ENCODE measurements at places on chromosomes 11 and 22.

- peak; percentile 61 for DNase-seq
Measured at GRCh38 chr11:67416416-67417335, 1.2 kb downstream of the CARNS1 start.

GRCh38 chr22:22082229-22082835 lies 99.7 kb upstream of the TOP3B start:
- no peak for DNase-seq

- peak; percentile 14 for DNase-seq
Measured at GRCh38 chr22:43014316-43014868, 557 bp downstream of the PACSIN2 start.

- DNase-seq = no peak
Measured at GRCh38 chr11:45798793-45799441, 6.0 kb upstream of the SLC35C1 start.

- no peak for DNase-seq
Measured at GRCh38 chr11:14803846-14804245, 88.2 kb downstream of the CYP2R1 start.

DNA sequence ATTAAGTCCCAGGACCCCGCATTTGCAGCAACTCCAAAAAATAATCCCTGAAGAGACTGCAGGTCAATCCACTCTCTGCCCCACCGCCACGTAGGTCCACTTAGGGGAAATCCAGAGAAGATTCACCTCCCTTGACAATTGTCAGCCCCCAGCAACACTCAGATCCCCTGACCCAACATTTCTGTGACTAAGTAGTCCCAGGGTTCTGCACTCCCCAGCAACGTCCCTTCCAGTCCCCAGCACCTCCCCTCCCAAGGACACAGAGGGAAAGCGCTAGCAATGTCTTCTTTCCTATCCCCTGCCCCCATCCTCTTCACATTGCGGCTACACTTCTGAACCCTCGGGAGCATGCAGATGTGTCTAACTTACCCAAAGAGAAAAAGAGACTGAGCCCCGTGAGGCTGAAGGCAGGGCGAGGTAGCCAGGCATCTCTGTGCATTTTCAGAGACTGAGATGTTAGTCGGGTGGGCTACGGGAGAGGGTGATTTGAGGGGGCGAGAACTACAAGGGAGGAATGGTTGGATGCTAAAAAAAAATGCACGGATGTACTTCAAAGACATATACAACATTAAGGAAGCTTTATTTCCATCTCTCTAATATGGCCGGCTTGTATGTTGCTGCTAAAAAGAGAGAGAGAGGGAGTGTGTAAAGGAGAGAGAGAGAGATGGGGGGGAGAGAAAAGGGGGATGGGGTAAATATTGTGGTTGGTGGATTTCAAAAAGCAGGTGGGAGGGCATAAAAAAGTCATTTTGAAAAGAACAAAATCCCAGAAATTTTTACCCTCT lies at the start of gene SCN2B:
Gene SCN2B (minus strand): TSS at position 647 of the 785 bp plus-strand sequence. CDS start 208 bp downstream, at position 439.
- no peak for DNase-seq

- DNase-seq = no peak
Measured at GRCh38 chr11:206526-207207, 532 bp downstream of the BET1L start.

- no peak for DNase-seq
Measured at GRCh38 chr11:34252651-34253050, 105.2 kb downstream of the ABTB2 start.

- DNase-seq = no peak
Measured at GRCh38 chr11:94767701-94768601, at the start of gene AMOTL1. TSS of gene AMOTL1 (plus strand) at chr11:94768356. CDS start at chr11:94768512, 156 bp downstream.

DNA sequence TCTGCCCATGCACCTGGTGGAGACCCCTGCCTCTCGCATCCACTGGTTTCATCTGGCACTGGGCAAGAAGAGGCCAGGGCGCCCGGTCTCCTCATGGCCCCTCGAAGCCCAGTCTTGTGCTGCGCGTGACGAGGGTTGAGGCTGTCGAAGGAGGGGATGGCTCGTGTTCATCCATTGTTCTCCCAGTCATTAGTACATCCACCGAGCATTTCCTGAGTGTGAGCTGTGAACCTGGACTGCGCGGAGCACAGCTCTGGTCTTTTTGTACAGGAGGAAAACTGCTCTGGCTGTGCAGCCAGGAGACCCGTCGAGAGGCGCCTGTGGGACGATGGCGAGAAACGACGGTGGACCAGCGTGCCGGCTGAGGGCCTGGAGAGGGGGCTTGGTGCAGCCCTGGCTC lies 6.8 kb downstream of the CACNA1I start:
- no peak for DNase-seq

GRCh38 chr11:35598254-35599125 lies 19.8 kb upstream of the FJX1 start:
- DNase-seq = no peak

- no peak for DNase-seq
Measured at GRCh38 chr11:84437071-84437980, 1151.2 kb upstream of the CCDC90B start.

GRCh38 chr11:96396637-96397036 lies 6.8 kb downstream of the JRKL start:
- no peak for DNase-seq

GRCh38 chr11:108512708-108513107 lies 14.5 kb upstream of the POGLUT3 start:
- no peak for DNase-seq

DNA sequence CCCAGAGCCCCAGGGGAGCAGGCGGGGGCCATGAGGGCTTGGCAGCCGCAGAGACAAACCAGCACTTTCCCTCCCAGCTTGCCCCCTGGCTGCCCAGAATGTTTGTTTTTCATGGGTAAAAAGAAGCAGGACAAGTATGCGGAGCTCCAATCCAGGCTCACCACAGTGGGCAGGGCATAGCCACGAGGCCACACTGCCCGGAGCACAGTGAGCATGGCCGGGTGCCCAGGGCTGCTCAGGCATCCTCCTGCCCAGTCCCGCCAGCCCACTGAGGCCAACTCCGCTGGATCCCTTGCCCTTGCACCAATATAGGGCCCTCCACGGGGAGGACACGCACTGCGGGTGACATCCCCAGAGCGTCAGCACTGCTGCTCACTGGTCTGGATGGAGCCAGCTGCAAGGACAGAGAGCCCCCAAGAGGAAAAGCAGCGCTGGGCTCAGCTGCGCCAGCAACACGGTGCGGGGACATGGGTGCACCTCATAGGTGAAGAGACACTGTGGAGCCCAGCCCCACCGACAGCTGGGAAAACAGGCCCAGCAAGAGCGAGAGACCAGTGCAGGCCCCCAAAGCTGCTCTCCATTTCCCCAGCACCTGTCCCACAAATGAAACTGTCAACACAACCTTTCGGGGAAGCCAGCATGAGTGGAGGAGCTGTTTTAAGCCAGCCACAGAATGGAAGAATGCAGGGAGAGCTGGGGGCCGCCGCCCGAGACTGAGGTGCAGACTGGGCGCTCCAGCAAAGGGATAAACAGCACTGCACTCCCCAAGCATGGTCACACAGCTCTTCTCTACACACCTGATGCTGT lies 24.8 kb downstream of the ARVCF start:
- no peak for DNase-seq

DNA sequence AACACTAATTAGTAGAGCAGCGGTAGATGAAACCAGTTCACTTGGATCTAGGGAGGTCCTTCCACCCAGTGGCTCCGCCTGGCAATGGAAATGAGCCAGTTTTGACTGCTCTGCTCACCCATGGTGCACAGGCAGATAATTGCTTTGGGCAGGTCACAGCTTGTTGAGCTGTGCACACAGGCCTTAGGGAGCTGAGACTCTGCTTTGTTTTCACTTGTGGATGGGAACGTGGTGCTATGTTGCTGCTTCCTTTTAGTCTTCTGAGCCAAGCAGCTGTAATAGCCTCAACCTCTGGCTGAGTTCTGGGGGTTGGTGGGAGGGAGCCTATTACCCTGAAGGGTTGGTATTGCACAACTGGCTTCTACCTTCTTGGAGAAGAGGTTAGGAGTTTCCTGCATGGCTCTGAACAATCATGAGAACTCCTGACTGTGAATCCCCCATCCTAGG lies 262.3 kb upstream of the MTNR1B start:
- no peak for DNase-seq

DNA sequence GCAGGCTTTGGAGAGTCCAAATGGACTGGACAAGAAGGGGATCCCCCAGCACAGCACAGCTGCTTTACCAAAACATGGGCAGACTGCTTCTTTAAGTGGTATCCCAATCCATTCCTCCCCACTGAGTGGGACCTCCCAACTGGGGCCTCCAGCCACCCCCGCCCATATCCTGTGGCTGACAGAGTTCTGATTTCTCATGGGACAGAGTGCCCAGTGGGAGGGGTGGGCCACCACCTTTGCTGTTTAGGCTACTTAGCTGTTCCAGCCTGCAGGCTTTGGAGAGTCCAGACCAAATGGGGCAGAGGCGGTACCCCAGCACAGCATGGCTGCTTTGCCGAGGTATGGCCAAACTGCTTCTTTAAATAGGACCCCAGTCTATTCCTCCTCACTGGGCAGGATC lies 26.9 kb upstream of the DEUP1 start:
- DNase-seq = no peak

DNA sequence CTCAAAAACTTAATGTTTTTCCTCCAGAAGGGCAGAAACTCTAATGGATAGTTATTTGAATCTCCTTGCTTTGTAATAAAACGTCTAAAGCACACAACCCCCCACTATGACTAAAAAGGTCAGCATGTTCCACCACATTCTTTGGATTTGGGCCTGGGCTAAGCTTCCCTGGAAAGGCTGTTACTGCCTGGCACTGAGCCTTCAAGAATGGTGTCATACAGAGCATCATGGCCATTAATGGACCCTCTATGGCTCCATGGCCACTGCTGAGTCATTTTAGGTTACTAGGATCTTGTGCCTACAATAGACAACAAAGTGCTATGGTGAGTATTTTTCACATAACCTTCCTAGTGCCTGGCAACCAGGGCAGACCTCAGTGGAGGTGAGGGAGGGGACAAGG lies 242.6 kb upstream of the FAT3 start:
- no peak for DNase-seq

- no peak for DNase-seq
Measured at GRCh38 chr11:70865356-70865755, 387.0 kb downstream of the SHANK2 start.

- no peak for DNase-seq
Measured at GRCh38 chr11:14898906-14899305, 6.9 kb upstream of the CYP2R1 start.

- no peak for DNase-seq
Measured at GRCh38 chr11:133832991-133833897, 12.1 kb downstream of the SPATA19 start.

DNA sequence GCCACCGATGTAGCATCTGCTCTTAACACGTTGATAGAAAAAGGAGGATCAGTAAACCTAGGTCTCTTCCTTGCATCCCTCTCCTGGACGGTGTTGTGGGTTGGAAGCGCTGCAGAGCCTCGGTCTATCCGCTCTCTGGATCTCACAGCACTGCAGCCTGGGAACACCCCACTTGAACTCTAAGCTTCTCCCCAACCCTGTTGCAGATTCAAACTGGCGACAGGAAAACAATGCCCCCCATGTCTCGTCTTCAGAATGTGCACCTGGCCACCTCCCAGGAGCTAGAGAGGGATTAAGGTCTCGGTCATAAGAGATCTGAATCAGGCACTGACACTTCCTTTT lies 454 bp downstream of the TMEM218 start:
- no peak for DNase-seq

DNA sequence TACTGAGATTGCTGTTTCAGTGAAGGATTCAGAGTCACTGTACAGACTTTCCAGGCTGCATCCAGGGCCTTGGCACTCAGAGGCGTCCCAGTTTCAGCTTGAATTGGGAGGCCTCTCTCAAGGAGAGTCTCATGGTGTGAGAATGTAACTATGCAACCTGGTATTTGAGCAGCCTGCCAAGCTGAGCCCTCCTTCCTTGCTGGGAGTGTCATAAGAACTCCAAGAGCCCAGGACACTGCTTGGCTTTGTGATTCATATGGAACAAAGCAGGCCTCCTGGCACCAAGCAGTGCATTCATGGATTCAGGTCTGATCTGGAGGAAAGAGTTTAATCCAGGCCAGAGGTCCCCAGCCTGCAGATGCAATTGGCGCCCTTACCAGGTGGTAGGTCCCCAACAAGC lies 171.7 kb downstream of the DBX1 start:
- no peak for DNase-seq

DNA sequence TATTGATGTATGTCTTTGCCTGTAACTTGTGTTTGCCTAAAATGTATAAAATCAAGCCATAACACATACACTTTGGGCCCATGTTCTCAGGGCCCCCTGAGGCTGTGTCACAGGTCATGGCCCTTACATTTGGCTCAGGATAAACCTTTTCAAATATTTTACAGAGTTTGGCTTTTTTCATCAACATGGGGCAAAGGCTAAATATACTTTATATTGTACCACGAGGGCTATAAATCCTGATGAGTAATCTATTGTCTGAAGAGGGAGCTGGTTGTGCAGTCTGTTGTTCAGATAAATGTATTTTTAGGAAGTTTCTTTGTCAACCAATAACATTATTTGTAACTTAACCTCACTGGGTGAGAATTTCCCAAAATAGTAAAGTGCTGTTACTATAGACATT lies 404.6 kb upstream of the DDI1 start:
- no peak for DNase-seq

- DNase-seq = no peak
Measured at GRCh38 chr22:28002863-28003565, 84.0 kb upstream of the PITPNB start.

Data from activated CD8-positive, alpha-beta memory T cell treated with anti-CD3 and anti-CD28 coated beads for 1 hour (primary cell).